Muscle of back (tissue), 13 donors: ENCODE measurements at places on chromosomes 6 and 20.

GRCh38 chr6:39053016-39053624 lies 4.5 kb downstream of the GLP1R start:
- DNase-seq: no peak

DNA sequence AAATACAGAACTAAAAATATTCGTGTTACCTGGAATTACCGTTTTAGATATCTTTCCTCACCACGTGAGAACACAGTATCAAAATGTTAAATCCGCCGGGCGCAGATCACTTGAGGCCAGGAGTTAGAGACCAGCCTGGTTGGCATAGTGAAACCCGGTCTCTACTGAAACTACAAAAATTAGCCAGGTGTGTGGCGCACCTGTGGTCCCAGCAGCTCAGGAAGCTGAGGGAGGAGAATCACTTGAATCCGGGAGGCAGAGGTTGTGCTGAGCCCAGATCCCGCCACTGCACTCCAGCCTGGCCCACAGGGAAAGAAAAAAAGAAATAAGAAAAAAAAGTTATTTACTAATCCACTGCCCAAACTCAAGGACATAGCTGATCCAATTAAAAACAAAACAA lies 4.8 kb upstream of the DDX43 start:
- no peak for DNase-seq

DNA sequence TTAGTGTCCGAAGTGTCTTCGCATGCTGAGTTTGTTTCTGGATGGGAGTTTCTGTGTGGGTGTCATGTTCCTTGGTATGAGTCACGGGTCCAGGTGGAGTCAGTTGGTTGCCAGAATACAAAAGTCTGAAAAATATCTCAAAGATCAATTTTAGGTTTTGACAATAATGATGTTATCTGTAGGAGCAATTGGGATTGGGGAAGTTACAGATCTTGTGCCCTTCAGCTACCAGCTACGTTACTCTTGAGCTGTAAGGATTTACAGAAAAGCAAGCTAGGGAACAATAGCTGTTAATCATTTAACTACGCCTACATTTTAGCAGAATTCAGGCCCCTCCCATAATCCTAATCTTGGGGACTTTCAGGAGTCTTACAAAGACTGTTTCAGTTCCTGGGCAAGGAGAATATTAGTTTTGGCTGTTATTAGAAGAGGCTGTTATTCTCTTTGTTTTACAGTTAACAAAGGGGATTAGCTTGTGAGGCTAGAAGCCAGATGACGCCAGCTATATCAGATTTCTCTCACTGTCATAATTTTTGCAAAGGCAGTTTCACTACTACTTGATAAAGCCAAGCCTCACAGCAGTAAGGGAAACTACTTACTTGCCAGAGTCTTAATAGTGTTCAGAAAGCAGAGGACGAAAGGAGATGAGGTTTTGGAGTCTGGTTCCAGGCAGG lies 15.4 kb upstream of the SLC22A16 start:
- DNase-seq: peak; percentile 41

DNA sequence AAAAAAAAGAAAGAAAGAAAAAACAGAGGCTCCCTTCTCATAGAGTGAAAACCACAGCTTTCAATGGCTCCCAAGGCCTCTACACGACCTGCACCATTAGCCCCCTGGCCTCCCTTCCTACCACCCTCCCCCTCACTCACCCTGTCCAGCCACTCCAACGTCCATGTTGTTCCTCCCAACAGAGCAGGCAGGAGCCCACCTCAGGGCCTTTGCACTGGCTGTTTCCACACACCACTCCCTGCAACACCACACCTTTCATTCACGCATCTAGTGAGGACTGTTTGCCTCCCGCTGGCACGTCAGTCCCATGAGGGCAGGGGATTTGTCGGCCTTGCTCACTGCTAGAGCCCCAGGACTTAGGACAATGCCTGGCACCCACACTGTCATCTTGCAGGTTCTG lies 39.5 kb downstream of the GRM4 start:
- DNase-seq: no peak

- no peak for DNase-seq
These were observed 37.4 kb upstream of the HDAC2 start for GRCh38 chr6:114008331-114008730.

- no peak for DNase-seq
These were observed 124.6 kb downstream of the WDR27 start for GRCh38 chr6:169577236-169577635.

GRCh38 chr6:33694401-33694931 lies 17.0 kb downstream of the UQCC2 start:
- DNase-seq: peak; percentile 31

DNA sequence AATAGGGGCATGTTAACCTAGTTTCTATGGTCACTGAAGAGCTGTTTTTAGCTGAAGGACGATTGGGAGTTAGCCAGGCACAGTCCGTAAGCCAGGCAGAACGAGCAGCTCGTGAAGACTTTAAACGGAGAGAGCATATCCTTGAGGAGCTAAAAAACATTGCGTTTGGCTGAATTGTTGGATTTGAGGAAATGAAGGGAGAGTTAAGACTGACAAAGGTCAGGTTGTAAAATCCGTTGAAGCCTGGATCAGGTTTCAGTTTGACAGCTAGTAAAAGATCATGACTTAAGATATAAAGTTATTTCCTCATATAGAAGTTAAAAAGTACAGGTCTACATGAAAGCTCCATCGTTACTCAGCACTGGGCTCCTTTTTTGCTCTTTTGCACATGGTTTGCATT lies 2.8 kb downstream of the DBNDD2 start:
- DNase-seq: no peak

GRCh38 chr6:18342223-18342622 lies 44.9 kb upstream of the RNF144B start:
- no peak for DNase-seq

- DNase-seq: no peak
These were observed 453.4 kb upstream of the AGPAT4 start for GRCh38 chr6:161727083-161727833.

DNA sequence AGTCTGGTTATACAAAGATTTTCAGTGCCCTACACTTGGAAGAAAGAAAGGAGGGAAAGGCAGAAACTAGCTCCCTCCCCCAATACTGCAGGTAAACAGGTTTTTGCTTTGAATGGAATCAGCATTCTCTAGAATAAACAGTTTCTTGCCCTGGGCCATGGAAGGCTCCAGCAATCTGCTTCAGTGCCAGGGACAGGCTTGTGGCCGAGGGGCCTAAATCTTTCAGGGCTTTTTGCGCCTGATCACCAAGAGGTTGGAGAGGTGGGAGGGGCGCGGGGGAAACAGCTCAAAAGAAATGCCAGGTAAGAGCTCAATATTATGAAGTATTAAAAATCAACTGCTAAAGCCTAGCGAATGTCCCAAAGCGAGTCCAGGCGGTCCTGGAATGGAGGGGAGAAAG lies 23.8 kb downstream of the TFAP2B start:
- peak; percentile 9 for DNase-seq
